CD8-positive, alpha-beta T cell (primary cell): ENCODE measurements at places on chromosomes 12 and 14.

GRCh38 chr12:131102991-131103668 lies 149.4 kb downstream of the ADGRD1 start:
- no peak for DNase-seq

- DNase-seq: no peak
Measured at GRCh38 chr14:96405677-96406076, 13.7 kb downstream of the AK7 start.

DNA sequence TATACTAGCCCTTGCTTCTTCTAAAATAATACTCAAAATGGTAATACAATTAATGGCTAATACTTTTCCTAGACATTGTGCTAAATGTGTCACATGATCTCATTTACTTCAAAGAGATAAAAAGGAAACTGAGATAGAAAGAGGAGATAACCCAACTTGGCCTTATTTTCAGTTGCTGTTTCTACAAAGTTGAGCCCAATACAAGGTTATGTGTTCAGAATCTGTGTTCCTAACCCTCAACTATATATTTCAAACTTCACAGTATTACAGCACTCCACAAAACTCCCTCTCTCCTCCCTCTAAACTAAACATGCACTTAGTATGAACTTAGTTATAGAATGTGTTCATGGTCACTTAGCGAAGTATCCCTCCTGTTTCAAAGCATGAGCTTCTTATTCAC lies 277.9 kb downstream of the CCER1 start:
- no peak for DNase-seq

DNA sequence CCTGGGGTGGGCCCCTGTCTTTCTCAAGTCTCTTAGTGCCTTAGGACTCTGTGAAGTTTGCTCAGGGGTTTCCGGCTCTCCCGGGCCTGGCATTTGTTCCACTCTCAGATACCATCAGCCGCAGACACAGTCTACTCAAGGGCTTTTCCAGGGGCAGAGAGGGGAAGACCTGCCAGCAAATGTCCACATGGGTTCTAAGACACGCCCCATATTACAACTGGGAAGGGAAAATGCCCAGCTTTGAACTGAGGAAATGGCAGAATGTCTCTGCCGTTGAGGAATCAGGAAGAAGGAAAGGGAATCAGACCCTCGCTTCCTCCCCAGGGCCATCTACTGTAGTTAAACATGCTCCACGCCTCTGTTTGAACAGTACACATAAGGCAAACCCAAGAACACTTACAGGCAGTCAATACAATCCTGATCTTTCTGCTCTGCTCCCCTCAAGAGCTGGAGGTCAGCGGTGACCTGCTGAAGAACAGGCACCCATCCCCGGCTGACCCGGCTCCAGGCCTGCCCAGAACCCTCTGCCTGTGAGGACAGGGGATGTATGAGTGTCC lies 7.9 kb downstream of the CCDC85C start:
- DNase-seq: no peak

DNA sequence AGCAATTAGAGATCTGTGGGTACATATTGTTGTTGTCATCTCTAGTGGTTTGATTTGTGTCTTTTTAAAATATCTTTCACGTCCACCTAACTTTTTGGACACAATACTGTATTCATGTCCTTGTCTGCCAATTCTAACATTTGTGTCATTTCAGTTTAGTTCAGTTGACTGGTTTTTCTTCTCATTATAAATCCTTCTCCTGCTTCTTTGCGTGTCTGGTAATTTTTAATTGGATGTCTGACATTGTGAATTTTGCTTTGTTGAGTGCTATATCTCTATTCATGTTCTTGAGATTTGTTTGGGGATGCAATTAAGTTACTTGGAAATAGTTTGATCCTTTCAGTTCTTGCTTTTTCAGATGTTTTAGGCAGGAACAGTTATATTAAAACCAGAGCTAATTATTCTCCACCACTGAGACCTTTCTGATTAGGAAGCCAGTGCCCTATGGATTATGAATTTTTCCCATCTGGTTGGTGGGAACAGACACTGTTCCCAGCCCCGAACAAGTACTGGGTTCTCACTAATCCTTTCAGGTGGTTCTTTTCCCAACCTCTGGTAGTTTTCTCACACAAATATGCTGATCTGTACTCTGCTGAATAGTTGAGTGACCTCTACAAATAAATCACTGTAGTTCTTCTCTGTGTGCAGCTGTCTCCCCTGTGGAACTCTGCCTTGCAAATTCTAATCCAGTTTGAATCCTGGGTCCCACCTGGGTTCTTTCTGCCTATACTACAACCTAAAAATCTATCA lies 91.1 kb upstream of the DYNC1H1 start:
- no peak for DNase-seq

- DNase-seq: no peak
Measured at GRCh38 chr12:127398016-127398710, 868.8 kb upstream of the TMEM132C start.

GRCh38 chr14:98244162-98244948 lies 1027.6 kb downstream of the BCL11B start:
- DNase-seq: no peak

DNA sequence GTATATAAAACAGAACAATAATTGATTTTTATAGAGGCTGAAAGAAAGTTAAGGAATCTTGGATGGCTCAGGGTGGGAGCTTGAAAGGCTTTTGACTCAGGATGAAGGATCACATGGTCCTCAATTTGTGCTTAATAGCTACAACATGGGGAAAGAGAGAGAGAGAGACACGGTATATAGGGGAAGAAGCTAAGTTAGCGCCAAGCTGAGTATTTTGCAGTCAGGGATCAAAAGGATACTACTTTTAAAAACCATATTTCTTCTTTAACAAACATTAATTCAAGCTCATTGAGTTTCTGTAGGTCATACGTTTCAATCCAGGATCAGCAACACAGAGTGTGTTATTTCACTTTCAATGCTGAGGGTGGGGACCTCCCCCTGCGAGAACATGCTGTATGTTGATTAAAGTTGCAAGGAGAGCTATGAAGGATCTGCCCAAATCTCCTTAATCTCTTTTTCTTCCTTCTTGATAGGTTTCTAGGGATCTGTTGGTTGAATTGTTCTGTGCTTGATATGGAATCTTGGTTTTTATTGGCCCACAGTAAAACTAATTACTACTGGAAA lies 133.1 kb upstream of the NUDT4 start:
- DNase-seq: no peak

- DNase-seq: no peak
Measured at GRCh38 chr12:130701402-130701744, 14.7 kb downstream of the RIMBP2 start.

DNA sequence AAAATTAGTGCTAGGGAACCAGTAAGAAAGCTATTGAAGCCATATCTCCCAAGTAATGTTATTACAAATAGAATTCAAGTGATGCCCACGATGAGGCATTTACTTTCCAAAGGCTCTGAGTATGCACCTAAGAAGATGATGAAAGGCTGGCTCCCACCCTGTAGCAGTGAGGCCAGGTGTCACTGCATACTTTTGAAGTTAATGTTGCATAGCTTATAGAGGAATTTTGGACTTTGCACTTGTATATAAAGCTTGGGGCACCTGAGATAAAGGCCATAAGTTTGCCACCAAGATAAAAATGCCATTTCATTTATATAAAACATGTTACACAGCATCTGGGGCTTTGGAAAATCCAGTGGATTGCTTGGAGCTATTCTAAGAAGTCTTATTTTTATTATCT lies 96.2 kb downstream of the PTPRB start:
- DNase-seq: no peak

DNA sequence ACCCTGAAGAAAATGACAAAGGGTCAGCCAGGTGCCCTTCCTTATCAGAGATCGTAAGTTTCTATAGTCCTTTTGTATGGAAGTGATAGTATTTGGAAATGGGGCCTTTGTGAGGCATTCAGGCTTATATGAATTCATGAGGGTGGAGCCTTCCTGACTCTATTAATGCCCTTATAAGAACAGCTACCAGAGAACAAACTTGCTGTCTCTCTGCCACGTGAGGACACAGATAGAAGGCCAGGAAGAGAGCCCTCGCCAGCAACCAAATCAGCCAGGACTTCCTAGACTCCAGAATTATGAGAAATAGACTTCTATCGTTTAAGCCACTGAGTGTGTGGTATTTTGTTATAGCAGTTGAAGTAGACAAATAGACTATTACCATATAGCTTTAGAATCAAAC lies 36.7 kb downstream of the TRMT5 start:
- DNase-seq: no peak

DNA sequence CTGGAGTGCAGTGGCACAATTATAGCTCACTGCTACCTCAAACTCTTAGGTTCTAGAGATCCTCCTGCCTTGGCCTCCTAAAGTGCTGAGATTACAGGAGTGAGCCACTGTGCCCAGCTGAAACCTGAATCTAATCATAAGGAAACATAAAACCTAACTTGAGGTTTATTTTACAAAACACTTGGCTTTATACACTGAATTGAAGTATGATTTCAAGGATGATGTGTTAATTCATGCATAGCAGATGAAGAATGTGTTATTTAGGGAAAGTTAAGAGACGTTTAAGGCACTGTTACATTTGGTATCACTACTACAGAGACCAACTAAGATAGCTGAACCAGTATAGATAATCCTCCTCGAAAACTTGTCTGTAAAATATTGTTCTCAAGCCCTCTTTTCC lies 6.4 kb downstream of the DICER1 start:
- no peak for DNase-seq

GRCh38 chr14:24329736-24330135 lies 5.1 kb downstream of the ADCY4 start:
- peak; percentile 92 for DNase-seq

DNA sequence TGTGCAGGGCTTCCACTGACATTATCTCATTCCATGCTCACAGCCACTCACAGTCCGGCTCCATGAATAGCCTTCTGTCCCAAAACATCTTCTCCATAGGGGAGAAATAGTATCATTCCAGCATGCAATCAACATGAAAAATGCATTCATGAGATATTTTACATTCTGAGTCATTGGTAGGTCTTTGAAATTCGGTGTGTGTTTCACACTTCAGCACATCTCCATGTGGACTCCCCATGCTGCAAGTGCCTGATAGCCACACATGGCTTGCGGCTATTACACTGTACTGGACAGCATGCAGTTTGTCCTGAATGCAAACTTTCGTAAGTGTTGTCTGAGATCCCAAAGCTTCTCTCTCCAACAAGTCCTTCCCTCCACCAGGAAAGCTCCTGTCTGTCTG lies 449.3 kb downstream of the MED13L start:
- no peak for DNase-seq

DNA sequence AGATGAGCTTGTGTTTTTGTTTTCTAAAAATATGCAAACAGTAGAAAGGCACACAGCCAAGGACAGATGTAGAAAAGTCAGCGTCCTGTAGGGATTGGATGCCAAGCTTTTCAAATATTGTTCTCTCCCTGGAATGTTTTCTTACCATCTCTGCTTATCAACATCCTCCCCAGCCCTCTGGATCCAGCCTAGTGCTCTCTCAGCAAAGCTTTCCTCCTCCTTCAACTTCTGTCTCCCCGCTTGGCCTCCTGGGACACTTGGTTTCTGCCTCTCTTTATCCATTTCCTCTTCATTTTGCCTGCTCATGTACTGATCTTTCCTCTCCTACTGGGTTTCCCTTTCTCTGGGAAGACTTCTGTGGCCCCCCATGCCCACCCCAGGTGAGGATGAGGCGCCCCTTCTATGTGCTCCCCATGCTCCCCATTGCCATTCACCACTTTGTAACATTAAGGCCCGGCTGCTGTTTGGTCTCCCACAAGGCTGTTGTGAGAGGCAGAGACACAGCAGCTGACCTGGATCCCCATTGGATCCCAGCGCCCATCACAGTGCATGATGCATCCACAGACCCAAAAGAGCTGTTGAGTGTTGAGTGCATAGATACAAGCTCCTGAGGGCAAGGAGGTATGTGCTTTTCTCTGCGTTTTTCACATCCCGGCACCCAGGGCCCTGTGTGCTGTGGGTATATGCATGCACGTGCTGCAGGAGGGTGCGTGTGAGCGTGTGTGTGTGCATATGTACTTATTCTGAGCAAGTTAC lies 38.2 kb downstream of the EVL start:
- peak; percentile 42 for DNase-seq
